ENCODE measurements at places on chromosomes 11 and 22.

DNA sequence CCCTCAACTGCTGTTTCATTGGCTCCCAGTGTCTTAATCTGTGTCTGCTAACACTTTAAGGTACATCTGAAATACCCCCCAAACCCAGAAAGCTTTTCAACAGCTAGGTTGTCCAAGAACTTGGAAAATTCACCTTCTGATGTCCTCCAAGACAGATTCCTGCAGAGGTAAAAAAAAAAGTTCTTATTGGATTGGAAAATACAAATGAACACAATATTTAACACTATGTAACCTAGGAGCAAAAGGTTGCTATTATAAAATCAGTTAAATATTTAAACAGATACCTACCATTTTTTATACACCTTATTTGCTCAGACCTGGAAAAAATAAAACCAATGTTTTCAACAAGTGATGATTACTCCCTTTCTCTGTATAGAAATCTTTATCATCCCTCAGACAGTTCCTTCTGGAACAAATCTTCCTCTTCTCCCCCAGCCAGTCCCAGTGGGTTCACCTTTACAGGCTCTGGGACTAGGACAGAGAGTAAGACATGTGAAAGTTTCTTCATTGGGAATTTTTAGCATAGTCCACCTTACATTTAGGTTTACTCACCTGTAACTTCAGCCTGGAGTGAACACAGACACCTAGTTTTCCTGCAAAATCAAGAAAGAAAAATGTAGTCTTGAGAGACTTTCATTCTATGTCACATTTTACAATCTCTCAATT is 13.3 kb upstream of the WDR74 start:
- DNase-seq = no peak

DNA sequence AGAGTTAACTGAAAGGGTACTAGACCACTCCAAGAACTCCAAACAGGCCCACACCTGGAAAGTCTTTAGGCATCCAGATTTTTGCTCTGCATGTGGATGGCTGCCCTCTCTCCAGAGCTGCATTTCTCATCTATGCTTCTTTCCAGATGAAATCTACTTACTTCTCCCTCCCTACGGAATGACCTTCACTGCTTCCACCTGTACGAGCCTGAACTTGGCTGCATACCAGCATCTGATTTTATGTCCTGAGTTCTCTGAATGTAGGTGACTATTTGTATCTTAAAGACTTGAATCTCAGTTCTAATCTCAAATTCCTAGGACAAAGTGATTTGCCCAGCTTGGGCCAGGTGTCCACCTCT is 13.3 kb downstream of the CELF1 start:
- DNase-seq = no peak

DNA sequence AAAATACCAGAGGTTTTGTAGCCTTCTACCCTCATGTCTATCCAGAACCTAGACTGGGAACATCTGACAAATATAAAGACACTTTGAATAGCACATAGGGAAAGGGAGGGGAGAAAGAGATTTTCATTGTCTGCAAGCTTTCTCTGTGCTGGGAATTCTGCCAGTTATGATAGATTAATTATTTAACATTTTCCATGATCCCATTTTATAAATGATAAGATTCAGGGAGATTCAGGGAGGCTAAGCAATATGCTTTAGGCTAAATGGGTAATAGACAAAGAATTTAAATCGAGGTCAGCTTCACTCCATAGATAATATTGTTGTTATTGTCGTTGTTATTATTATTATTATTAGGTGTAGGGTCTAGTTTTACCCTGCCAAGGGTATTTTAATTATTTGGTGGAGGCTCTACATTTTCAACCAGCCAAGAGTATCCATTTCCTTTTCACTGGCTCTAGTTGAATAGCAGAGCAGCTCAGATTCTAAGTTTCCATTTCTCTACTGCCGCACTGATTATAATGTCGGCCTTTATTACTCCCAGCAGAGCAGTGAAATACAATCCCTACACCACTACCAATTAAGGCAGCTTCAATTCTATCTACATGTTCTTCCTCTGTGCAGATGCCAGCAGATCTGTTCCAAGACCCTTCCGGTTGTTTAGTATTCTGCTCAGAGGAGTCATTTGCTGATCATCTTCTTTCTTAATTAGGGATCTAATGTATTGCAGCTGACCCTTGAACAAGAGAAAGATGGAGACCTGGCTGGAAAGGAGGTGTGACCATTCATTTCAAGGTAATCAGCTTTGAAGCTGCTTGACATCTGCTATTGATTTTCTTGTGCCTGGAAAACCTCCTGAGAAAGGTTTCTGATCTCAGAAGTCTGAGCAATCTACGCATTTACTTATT is 23.8 kb upstream of the SYN3 start:
- DNase-seq = no peak

DNA sequence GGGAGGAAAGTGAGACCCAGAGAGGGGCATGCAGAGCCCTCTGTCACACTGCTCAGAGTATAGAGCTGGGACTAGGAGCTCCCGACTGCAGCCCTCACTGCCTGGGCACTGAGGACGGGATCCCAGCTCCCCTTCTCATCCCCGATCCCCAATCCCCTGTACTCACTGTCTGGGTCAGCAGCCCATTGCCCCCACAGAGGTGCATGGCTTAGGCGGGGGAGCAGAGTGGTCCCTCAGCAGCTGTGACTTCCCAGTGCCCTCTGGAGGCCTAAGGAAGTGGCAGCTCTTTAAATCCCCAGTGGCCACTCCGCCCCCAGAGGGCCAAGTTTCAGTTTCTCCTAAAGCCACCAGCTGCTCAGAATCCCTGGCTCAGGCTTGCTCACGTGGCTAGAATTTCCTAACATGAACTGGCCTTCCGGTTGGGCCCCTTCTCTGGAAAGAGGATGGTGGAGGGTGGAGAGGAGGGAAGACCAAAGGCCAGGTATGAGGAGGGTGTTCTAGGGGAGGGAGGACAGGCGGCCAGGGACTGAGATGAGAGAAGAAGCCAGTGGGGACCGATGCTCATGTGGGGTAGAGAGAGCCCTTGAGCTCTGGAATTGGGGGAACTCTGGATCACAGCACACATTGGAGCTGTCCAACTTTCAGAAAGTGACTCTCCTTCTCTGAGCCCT is at the start of gene BATF2:
Gene BATF2 (minus strand): TSS at position 262 of the 671 bp plus-strand sequence. CDS start 57 bp downstream, at position 205.
- DNase-seq = no peak

GRCh38 chr22:42026705-42027104 is 28.1 kb downstream of the WBP2NL start:
- DNase-seq = no peak

- DNase-seq = no peak
These were observed 370.6 kb upstream of the CADM1 start for GRCh38 chr11:115874843-115875242.

- DNase-seq = no peak
These were observed 28.2 kb downstream of the DBX1 start for GRCh38 chr11:20131788-20132666.

- DNase-seq = no peak
These were observed 31.7 kb upstream of the P2RY2 start for GRCh38 chr11:73186294-73186850.

GRCh38 chr22:41770715-41771468 is 29.6 kb upstream of the CCDC134 start:
- DNase-seq = no peak

DNA sequence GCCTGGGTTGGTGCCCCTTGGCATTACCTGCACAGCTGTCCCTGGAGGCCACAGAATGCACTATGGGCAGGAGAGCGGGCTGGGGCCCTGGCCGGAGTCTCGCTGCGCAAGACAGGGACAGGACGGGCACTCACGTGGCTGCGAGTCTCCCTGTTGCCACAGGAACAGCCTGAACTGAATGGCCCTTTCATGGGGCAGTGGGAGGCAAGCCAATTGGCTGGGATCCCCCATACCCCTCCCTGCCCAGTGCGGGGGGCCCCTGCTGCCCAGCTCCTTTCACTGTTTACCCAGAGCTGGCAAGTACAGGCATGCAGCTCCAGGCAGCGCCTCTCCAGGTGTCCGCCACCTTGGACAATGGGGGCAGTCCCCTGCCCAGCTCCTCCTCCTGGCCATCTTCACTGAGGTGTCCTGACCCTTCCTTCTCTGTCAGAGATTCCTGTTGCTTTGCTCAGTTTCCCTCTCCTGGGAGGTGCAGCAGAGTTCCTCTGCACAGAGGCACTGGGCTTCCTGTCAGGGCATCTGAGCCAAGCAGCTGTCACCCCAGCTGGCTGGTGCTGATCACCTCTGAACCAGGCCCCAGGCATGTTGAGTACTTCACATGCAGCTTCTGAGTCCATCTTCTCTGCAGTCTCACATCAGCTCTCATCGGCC is 5.2 kb downstream of the USP2 start:
- DNase-seq = no peak

DNA sequence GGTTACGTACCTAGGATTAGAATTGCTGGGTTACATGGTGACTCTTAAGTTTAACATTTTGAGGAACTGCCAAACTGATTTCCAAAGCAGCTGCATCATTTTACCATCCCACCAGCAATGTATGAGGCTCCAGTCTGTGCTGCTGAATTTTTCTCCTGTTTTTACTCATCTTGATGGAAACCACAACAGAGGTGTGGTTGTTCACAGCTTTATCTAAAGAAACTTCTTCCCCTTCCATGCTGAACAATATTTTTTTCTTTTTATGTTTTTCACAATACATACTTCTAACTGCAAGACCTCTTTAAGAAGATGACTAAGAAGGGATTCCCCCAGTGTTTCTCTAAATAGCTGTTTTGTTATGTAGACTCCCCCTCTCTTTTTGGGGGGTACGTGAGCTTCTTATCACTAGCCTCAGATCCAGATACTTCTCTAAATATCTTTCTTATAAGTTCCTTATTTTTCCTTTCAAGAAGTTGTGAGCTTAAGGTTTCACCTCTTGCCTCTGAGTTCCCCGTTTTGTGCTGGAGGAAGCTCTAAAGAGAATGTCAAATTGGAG is 24.0 kb downstream of the TCP11L1 start:
- no peak for DNase-seq

- no peak for DNase-seq
These were observed 32.5 kb upstream of the ATXN10 start for GRCh38 chr22:45638834-45639746.

GRCh38 chr11:127000981-127001380 is 411 bp upstream of the KIRREL3 start:
- no peak for DNase-seq

GRCh38 chr22:39259666-39260065 is 14.9 kb upstream of the PDGFB start:
- DNase-seq = no peak

GRCh38 chr11:73228268-73229134 is 10.4 kb downstream of the P2RY2 start:
- DNase-seq = no peak

- DNase-seq = no peak
These were observed 49.3 kb upstream of the OR5P2 start for GRCh38 chr11:7846003-7846402.

GRCh38 chr22:37118083-37118482 is 8.6 kb upstream of the TMPRSS6 start:
- no peak for DNase-seq

GRCh38 chr11:45713573-45713972 is 48.2 kb upstream of the CHST1 start:
- DNase-seq = no peak

GRCh38 chr11:71236836-71237475 is 15.4 kb downstream of the SHANK2 start:
- DNase-seq = no peak

DNA sequence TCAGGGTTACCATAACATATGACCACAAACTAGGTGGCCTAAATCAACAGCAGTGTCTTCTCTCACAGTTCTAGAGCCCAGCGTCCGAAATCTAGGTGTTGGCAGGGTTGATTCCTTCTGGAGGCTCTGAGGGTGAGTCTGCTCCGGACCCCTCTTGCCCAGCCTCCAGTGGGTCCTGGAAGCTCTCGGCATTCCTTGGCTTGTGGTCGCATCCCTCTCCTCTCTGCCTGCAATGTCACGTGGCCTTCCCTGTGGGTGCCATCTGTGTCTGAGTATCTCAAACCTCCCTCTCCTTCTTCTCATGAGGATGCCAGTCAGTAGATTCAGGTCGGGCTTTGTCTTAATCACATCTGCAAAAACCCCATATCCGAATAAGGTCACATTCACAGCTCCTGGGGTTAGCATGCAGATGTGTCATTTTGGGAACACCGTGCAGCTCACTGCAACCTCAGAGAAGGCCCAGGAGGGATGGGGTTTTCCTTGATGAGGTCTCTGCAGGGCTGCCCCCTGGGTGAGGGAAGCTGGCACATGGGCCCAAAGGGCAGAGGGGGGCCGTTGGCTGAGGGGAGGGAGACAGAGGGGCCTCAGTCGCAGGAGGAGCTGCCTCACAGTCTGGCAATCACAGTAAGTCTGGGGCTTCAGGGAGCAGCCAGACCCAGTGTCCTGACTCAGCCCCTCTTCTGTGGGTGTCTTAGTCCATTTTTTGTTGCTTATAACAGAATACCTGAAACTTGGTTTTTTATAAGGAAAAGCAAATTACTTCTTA is 41.2 kb downstream of the PARVG start:
- no peak for DNase-seq

DNA sequence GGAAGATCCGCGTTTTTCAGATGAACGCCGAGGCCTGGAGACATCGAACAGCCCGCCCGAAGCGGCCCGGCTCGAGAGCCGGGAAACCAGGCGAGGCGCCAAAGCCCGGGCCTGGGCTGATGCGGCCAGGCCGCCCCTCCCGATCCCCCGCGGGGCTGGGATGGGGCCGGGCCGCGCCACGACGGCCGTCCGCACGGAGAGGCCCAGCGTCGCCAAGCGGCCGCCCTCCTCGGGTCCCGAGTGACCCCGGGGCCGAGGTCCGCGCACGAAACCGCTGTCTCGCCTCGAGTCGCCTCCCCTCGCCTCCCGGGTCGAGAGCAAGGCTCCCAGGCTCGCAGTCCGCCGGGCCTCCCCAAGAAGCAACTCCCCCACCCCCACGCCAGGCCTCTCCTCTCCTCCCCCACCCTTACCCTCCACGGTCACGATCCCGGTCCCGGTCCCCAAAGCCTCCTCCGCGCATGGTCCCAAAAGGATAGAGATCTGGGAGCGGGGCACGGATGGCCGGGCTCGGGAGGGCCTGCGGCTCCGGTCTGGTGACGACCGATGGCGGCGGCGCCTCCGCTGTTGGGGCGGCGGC is 482 bp downstream of the DDX17 start:
- peak; percentile 38 for DNase-seq

DNA sequence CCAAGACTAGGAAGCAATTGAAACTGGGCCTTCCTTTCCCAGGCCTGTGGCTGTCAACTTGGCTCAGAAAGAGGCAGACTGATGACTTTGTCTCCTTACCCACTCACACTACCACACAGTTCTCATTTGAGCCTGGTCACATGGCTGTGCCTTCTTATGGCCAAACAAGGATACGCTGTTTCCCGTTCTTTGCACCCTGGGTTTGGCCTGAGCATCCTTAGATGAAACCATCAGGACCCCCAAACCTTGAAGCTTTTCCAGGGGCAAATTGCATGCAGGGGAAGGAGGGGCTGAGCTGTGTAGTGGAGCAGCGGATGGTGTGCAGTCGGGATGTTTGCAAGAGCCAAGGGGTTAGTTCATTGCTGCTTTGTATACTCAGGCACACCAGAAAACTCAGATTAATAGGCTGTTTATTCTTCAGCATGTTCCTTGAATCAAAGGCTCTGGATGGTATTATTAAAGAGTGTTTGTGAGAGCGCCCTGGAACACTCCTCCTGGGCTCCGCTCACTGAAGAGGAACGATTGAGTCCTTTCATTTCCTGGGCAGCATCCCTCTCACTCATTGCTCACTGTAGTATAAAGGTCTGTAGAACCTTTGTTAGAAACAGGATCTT is 69.8 kb downstream of the ARFGAP2 start:
- no peak for DNase-seq

GRCh38 chr22:45602824-45603595 is 68.6 kb upstream of the ATXN10 start:
- DNase-seq = no peak

- DNase-seq = no peak
These were observed 290.5 kb downstream of the TENM4 start for GRCh38 chr11:79150320-79150719.

All from stimulated activated CD4-positive, alpha-beta T cell treated with anti-CD3 and anti-CD28 coated beads, Interleukin-1b, Interleukin-23, amount 100 ng/mL, for 24 hours (primary cell).